ENCODE measurements at places on chromosomes 11 and 22. TPM values are rescaled to one million over a fixed set of nuclear protein-coding genes. Genes with fewer than 3 reads are reported as not detected.
A peak's percentile ranks its signal among the peaks of the same experiment; 100 is the strongest.

POTEH gene
- not detected for total RNA-seq

LRRC4C gene
- total RNA-seq: 2.2 TPM

DNA sequence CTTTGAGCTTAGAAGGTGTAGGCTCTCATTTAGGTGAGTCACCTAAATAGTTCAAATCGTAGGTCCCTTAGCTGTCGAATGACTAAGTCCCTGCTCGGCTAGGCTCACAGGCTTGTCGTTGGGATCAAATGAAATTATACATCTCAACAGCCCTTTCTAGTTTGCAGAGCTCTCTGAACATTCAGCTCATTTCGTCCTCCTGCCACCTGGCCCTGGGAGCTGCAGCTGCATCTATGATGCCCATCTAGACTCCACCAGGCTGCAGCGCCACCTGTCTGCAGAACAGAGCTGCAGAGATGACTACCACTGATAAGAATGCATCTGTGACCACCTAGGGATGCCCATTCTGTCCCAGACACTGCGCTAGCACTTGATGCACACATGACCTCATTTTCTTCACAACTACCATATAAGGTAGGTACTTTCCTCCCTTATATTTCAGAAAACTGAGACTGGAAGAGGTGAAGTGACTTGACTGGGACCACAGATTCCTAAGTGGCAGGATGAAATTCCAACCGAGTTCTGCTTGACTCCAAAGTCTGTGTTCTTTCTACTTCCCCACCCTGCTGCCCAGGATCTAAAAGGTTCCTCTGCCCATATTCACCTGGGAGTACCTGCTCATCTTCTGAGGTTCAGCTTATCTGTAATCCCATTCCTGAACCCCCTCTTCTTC lies 141.1 kb upstream of the NARS2 start:
- DNase-seq: no peak
- H3K36me3 ChIP-seq: no peaks in the 10 kb centered on the region
- H3K27me3 ChIP-seq: no peaks in the 10 kb centered on the region
- no peak overlapping the region for H3K27ac ChIP-seq
- no peaks in the 10 kb centered on the region for H3K4me1 ChIP-seq

GRCh38 chr11:68721075-68721474 lies 30.2 kb downstream of the TESMIN start:
- no peaks in the 10 kb centered on the region for H3K4me1 ChIP-seq
- H3K27me3 ChIP-seq: no peaks in the 10 kb centered on the region
- no peak overlapping the region for H3K27ac ChIP-seq
- H3K36me3 ChIP-seq: no peaks in the 10 kb centered on the region

DNA sequence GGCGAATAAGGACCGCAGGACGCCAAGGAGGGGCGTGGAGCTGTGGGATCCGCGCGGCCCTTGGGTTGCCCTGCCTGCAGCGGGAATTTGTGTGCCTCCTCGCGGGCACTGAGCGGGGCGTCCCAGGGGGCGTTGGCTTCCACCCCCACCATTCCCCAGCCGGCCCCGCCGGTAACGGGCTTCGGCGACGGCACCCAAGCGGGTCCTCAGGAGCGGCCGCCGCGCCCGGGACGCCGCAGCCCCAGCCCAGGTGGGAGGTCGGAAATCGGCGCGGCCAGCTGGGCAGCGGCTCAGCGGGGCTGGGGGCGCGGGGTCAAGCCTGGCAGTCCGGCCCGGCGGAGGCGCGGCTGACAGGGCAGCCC lies 320 bp downstream of the CLTCL1 start:
- no peaks in the 10 kb centered on the region for H3K36me3 ChIP-seq
- no peak for DNase-seq
- no peaks in the 10 kb centered on the region for H3K27me3 ChIP-seq
- H3K27ac ChIP-seq: peak overlapping the region; percentile 44

MPZL3 gene
- total RNA-seq: 0.28 TPM

- H3K27ac ChIP-seq: peak overlapping the region; percentile 98
- no peaks in the 10 kb centered on the region for H3K27me3 ChIP-seq
- H3K4me3 ChIP-seq: no peak overlapping the region
- peak; percentile 63 for DNase-seq
- H3K4me1 ChIP-seq: peaks cover 18% of the 10 kb centered on the region
These were observed 1.9 kb upstream of the POLD4 start for GRCh38 chr11:67355023-67355793.

DNA sequence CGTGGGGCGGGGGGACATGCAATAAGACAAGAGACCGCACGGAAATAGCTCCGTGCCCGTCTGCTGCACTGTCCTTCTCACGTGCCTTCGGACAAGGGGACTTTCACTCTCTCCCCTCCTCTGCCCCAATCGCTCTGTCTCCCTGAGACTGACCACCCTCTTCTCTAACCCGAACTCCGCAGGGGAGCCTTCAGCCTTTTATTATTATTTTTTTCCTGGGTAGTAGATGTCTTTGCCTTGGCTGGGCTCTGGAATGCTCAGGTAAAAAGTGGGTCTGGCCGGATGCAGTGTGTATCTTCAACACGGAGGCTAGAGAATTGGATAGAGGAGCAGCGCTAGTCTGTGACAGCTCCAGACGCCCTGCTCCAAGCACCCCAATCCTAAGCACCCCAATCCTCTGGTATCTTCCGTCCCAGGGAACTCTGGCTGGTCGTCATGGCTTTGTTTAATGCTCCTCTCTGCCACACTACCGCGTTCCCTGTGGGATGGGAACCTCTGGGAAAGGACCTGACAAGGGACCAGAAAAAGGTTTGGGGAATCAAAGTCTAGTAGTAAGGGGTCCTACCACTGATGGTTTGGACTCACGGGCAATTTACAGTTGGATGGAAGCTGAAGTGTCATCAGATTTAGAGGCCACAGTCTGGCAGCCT lies 25.1 kb upstream of the ROBO3 start:
- no peak overlapping the region for H3K4me3 ChIP-seq
- H3K27me3 ChIP-seq: peaks cover 9% of the 10 kb centered on the region
- no peak overlapping the region for H3K27ac ChIP-seq
- DNase-seq: no peak
- H3K36me3 ChIP-seq: no peaks in the 10 kb centered on the region

KIRREL3 gene
- 5.3 TPM for total RNA-seq

- H3K4me1 ChIP-seq: no peaks in the 10 kb centered on the region
- H3K27ac ChIP-seq: no peak overlapping the region
- no peak for DNase-seq
- H3K36me3 ChIP-seq: no peaks in the 10 kb centered on the region
These were observed 164.5 kb downstream of the LUZP2 start for GRCh38 chr11:24661331-24661730.

MGAT3 gene
- total RNA-seq: 1.1 TPM

DNA sequence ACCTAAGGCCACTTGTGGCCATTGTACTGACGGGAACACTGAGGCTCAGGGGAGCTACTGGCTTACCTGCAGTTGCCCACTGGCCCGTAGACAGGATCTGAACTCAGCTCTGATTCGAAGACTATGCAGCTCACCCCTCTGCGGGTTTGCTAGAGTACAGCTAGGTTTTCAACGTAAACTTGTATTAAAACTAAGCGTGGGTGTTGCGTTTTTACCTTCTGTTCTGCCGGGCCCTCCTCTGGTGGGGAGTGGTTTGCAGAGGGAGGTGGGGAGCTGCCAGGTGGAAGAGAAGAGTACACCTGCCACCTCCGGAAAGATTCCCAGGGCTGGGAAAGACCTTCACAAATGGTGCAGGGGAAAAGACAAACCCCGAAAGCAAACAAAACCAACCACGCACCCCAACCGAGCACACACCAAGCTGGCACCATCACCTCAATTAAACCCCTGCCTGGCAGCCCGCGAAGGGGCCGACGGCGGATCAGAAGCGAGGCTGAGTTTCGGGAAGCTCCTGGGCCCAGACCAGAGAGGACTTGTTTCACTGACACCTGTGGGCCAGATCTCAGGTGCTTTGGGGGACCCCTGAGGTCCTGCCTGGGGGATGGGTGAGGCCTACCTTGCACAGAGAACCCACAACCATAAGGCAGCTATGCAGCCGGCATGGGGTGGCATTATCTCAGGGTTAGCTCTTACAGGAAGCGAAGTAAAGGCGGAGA lies 37.7 kb downstream of the SHISAL1 start:
- DNase-seq: no peak
- no peak overlapping the region for H3K27ac ChIP-seq
- H3K4me3 ChIP-seq: no peak overlapping the region
- H3K27me3 ChIP-seq: no peaks in the 10 kb centered on the region

DNA sequence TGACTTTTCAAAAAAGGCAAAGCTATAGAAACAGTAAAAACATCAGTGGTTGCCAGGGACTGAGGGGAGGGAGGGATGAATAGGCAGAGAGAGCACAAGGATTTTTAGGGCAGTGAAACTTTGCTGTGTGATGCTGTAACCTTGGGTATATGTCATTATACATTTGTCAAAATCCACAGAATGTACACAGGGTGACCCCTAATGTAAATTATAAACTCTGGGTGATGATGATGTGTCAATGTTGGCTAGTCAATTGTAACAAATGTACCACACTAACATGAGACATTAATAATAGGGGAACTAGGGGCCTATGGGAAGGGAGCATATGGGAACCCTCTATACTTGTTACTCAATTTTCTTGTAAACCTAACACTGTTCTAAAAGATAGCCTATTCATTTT lies 24.8 kb downstream of the RIBC2 start:
- H3K36me3 ChIP-seq: no peaks in the 10 kb centered on the region
- no peak for DNase-seq
- no peaks in the 10 kb centered on the region for H3K4me1 ChIP-seq
- no peaks in the 10 kb centered on the region for H3K27me3 ChIP-seq

DNA sequence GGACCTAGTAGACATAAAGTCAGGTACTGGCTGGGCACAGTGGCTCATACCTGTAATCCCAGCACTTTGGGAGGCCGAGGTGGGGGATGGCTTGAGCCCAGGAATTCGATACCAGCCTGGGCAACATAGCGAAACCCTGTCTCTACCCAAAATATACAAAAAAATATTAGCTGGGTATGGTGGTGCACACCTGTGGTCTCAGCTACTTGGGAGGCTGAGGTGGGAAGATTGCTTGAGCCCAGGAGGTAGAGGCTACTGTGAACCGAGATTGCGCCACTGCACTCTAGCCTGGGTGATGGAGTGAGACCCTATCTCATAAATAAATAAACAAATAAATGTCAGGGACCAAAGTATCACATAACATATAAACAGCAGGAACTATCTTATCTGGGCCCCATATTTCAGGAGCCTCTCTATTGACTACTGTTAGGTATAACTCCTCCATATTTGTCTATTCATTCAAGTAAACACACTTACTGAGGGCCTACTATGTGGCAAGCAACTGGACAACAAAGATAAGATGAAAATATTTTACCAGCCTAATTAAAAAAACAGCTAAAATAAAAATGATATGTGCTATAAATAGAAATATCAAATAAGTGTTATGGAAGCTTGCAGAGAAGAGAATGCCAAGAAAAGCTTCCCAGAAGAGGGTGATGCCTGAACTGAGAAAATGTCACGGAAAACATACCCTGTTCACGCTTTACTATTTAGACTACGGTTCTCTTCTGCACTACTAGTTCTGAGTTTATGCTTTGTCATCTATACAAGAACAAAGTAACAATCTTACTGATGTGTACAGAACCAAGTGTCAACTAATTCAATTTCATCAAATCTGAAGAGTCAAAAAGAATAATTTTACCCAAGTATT lies 2.0 kb downstream of the NUP98 start:
- H3K36me3 ChIP-seq: no peaks in the 10 kb centered on the region
- H3K4me3 ChIP-seq: peak overlapping the region; percentile 99
- H3K27me3 ChIP-seq: no peaks in the 10 kb centered on the region
- DNase-seq: no peak
- H3K27ac ChIP-seq: no peak overlapping the region
- peaks cover 5% of the 10 kb centered on the region for H3K4me1 ChIP-seq

Measured in ovary (tissue), 10 donors.